Anterior cingulate cortex (tissue), 58 donors: ENCODE measurements at places on chromosomes 6 and 20.

DNA sequence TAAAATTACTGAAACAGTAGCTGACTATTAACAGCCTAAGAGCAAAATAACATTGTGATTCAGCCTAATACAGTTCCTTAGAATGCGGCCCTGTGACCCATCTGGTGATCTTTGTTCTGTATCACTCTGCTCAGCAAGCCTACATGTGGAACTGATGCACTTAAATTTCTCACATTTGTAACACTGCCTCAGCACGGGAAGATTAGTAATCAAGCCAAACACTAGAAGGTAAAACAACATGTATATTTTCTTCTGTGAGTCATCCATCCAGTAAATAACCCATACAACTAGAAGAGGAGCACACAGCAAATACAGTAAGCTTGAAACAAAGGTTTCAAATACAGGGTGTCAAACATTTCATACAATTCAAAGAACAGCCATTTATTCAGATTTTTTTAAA lies 189.7 kb upstream of the NOX3 start:
- no peak for DNase-seq

DNA sequence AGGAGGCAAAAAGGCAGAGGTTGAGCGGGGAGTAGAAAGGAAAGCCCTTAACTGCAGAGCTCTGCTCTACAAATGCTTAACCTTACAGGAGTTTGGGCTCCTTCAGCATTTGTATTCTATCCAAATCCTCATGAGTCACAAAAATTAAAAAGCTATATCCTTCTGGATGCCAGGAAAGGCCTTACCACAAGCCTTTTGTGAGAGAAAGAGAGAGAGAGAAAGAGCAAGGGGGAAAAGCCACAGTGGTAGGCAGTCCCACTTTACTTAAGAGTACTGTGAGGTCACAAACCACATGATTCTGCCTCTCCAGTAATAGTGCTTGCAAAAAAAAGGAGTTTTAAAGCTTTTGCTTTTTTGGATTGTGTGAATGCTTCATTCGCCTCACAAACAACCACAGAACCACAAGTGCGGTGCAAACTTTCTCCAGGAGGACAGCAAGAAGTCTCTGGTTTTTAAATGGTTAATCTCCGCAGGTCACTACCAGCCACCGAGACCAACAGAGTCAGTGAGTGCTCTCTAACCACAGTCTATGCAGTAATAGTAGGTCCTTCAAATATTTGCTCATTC lies at the start of gene RUNX2:
RUNX2 (plus strand) TSS at position 375 of the 567 bp plus-strand sequence. CDS start 397 bp downstream, outside the sequence.
- DNase-seq, result no peak

GRCh38 chr6:101275251-101275650 lies 118.3 kb upstream of the GRIK2 start:
- DNase-seq, result no peak

GRCh38 chr6:123329337-123329736 lies 307.4 kb downstream of the TRDN start:
- no peak for DNase-seq

GRCh38 chr6:5726976-5727718 lies 279.6 kb downstream of the NRN1 start:
- DNase-seq, result no peak

GRCh38 chr20:50704971-50705370 lies 13.6 kb upstream of the RIPOR3 start:
- DNase-seq, result no peak

GRCh38 chr6:170231293-170232185 lies 59.3 kb downstream of the DLL1 start:
- DNase-seq, result no peak

DNA sequence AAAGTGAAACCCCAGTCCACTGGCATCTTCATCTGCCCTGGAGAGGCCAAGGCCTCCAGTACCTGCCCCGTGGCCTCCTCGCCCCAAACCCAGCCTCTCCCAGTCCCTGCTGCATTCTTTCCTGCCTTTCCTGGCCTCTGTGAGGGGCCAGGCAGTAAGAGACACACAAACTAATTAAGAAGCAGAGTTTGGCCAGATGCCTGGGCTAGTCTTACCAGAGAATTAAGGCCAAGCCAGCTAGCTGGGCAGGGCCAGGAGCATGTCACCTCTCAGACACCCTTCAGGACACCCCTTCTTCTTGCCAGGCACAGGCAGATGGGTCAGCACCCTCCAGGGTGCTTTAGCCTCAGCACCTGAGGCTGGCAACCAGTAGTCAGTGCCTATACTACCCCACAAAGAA lies 2.4 kb downstream of the MDGA1 start:
- no peak for DNase-seq

GRCh38 chr20:14609328-14610221 lies 272.2 kb upstream of the FLRT3 start:
- no peak for DNase-seq

GRCh38 chr20:2468581-2469407 lies 1.8 kb downstream of the SNRPB start:
- DNase-seq, result no peak

- no peak for DNase-seq
These were observed 39.4 kb upstream of the KCNK5 start for GRCh38 chr6:39268721-39269120.

DNA sequence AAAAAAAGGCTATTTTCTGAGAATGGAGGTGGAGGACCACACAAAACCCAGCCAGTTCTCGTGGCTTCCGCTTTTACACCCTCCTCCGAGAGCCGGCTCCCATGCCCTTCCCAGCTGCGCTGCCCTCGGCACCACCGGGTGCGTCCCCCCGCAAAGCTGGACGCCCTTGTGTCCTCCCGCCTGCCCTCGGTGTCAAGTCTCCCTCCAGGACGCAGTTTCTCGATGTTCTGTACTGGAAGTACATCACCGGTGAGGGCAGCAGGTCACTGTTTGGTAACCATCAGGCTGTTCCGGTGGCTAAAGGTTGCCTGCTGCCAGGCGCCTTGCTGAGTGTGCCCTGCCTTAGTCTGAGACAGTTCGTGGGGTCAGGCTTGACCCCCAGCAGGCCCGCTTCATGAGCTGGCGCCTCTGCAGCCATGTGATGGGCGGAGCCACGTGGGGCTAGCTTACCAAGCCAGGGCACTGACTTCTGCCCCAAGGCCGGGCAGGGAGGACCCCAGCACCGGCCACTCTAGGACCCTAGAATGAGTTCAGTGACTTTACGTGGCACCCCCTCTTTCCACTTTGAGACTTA lies 34.6 kb downstream of the RREB1 start:
- no peak for DNase-seq

DNA sequence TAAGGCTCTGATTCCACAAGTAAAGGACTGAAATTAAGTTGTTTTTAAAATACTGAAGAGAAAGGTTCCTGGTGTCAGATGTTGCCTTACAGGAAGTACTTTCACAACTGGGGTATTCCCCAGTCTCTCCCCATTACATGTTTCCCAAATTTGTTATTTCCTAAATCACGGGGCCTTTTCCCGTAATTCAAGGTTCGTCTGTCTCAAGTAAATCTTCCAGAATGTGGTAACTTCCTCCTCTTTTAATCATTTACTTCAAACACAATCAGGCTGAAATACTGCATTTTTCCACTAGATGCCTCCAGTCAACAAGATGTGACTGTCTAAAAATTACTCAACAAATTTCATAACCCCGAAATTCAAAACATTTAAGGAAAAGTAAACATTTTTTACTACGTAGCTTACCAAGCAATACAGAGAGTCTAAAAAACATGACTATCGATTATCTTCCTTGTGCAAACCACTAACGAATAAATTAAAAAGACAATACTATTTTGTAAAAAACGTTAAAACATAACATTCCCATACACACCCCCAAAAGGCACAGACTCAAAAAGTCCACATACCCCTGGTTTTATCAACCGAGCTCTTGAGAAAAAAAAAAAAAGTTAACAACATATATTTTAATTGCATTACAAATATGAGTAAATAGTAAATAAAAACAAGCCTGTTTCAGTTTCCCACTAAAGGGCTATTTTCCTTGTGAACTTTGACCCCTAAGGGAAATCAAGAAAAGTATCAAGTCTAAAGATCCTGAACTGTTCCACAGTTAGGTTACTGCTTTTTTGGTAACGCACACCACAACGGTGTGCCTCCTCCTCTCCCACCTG lies 1.7 kb downstream of the SOD2 start:
- no peak for DNase-seq

- DNase-seq, result no peak
These were observed 67.4 kb downstream of the ECT2L start for GRCh38 chr6:138863321-138863720.

DNA sequence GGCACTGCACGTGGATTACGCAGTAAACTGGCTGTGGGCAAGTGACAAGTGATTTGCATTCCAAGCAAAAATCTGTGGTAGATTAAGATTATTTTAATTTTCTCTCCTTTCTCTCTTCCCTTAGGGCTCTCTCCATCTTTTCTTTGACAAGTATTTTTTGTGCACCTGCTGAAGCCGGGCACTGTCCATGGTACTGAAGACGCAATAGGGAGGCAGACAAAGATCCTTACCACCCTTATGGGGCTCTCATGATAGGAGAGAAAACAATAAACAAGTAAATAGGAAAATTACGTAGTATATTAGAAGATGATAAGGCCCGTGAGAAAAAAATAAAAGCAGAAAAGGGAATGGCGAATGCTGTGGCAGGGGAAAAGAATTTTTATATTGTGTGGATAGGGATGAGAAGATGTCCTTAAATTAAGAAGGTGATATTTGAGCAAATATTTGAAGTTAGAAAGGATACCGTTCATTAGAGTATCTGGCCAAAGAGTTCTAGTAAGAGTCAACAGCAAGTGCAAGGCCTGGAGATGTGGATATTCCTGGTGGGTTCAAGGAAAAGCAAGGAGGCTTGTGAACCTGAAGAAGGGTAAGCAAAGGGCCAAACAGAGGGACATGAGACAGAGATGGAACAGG lies 146.0 kb downstream of the LAMP5 start:
- DNase-seq, result no peak
